ENCODE measurements at places on chromosomes 12 and 14.

- DNase-seq: no peak
Measured at GRCh38 chr12:122126713-122127597, 47.1 kb downstream of the IL31 start.

- no peak for DNase-seq
Measured at GRCh38 chr14:75313294-75313693, 34.7 kb downstream of the FOS start.

DNA sequence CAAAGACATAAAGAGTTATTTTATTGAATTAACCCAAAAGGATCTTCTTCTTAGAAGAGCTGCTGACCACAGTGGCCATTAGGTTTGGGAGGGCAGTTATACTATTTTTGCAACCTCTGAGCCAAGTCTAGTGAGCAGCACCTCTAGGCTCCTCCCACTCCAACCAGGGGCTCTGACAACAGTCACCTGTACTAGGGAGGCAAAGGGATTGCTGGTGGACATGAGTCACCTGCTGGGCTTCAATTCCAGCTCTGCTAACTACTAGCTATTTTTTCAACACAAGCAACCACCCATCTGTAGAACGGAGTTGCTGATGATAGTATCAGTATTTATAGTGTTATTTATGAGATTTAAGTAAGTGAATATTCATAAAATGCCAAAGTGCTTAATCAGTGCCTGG lies 166.0 kb downstream of the KLHL28 start:
- DNase-seq: no peak

GRCh38 chr12:31560516-31560915 lies 30.4 kb downstream of the DENND5B start:
- DNase-seq: no peak

DNA sequence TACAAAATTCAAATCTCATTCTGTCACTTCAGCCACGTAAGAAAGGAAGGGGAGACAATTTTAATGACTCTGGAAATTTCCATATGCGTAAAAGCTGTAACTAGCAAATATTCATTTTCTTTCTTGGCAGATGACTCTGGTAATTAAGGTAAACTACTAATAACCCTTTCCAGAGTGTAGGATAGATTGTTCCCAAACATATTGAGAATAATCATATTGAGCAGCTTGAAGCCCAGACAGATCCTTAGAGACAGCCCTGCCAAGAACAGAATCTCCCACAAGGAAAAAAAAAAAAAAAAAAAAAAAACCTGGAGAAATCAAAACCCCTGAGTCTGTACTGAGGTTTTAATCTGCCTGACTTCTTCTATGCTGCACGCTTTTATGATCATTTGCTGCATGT lies 163.6 kb upstream of the TMPO start:
- no peak for DNase-seq

DNA sequence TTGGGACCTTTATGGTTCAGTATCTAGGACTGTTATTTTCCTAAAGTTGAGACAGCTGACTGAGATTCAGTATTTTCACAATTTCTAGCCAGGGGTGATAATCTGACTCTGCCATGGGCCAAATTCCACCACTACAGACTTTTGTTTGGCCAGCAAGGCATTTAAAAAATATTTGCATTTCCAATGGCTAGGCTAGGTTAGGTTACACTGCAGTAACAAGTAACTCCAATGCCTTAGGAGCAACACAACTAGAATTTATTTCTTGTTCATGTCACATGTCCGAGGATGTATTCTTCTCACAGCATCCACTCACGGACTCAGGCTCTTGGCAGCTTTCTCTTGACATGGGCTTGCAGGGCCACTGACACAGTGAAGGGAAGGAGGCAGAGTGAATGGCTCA lies 83.0 kb downstream of the CPSF2 start:
- DNase-seq: no peak

DNA sequence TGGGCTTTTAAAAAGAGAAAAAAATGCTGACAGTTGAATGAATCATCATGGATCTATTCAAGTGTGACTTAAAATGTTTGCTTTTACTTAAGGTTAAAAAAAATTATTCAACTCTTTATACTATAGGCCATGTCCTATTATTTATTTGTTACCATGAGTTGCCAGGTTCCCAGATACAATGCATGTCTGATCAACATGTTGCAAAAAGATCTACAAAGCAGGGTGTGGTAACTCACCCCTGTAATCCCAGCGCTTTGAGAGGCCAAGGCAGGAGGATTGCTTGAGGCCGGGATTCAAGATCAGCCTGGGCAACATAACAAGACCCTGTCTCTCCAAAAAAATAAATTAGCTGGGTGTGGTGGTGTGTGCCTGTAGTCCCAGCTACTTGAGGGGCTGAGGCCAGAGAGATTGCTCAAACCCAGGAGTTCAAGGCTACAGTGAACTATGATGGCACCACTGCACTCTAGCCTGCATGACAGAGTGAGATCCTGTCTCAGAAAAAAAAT lies 460.8 kb downstream of the BCAT1 start:
- no peak for DNase-seq

GRCh38 chr12:26197832-26198231 lies 2.5 kb downstream of the SSPN start:
- DNase-seq: no peak

Measured in SHP77 (cell line).